ENCODE measurements at places on chromosomes 2 and 18.

DNA sequence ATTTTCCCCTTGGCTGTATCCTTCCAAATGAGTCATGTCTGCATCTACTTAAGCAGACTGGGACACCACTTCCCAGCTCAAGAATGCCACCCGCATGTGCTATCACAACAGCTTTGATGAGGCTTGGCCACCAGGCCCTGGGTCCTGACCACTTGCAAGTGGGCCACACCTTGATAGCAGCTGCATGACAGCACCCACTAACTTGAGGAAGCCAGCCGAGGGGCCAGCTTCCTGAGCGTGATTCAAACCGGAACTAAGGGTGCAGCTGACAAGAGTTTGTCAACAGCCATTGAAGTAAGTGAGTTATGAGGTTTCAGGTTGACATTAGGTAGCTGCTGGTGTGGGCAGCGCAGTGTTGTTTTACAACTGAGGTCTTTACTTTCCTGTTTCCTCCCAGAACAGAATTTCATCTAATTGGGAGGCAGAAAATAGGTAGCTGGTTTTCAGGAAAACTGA lies 54.4 kb downstream of the EPHA4 start:
- DNase-seq = peak; percentile 82

- no peak for DNase-seq
Observed at GRCh38 chr18:8911408-8912340, 190.8 kb upstream of the NDUFV2 start.

DNA sequence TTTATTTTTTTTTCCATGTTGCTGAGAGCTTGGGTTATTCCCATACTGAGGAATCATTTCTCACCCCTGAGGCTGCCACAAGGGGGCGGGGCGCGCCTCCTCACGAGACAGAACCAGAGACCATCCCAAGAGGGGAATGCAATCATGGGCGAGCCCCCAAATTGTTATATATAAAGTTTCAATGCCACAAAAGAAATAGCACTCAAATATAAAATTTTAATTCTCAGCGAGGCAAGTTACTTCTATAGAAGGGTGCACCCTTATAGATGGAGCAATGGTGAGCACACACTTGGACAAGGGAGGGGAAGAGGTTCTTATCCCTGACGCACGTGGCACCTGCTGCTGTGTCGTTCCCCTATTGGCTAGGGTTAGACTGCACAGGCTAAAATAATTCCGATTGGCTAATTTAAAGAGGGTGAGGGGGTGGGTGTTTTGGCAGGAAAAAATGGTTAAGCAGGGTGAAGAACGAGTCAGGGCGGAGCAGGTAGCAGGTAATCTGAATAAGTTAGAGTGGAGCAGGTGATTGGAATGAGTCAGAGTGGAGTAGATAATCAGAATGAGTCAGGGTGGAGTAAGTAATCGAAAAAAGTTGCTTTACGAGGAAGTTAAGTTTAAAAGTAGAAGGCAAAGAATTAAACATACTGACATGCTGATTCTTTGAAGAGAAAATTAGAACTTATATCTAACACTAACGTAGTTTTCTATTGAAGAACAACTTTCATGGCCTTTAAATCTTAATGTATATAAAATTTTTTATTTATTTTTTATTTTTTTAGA lies 177.5 kb downstream of the MTCL1 start:
- DNase-seq = no peak

DNA sequence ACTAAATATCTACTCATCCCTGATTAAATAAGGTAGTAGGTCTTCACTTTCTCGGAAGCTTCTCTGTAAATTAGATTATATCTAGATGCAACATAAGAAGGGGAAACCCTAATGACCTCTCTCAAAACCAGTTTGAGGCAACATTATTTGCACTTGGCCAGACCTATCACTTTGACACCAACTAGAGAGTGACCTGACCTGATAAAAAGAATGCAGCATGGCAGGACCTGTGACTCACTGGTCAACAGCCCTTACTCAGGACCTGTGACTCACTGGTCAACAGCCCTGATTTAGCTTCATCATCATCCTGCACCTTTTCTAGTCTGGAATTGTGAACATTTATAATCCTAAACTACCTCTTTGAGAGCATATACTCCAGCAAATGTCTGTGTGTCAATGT lies 1957.7 kb upstream of the CELF4 start:
- DNase-seq = no peak

GRCh38 chr2:133817680-133818566 lies 249.7 kb upstream of the NCKAP5 start:
- no peak for DNase-seq

GRCh38 chr18:36189486-36189885 lies 2.2 kb downstream of the MOCOS start:
- no peak for DNase-seq

DNA sequence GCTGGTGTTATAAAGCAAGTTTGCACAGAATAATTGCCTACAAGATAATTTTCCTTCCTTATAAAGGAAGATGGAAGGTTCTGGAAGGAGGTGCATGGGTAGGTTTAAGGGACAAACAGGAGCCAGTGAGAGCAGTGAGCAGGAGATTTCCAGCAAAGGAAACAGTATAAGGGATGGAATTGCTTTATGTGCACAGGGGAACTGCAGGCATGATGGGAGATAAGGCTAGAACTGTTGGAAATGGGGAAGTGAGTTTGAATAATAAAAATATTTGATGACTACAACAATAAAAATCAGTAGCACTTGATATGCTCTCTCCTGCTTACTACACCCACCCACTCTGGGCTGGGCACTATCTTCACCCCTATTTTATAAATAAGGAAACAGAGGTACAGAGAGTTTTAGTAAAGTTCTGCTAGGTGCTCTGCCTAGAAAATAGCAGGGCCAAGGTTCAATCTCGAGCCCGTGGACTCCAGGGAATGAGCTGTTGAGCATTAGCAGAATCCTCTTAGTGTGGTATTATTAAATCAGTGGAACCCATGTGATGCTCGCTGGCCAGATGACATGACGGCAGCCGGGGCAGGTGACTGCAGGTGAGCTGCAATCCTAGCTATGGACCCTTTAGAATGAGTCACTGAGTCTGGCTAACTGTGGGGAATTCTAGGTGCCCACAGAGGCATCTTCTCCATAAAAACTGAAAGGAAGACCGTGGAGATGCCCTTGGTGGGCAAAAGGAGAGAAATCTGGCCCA lies 302.5 kb downstream of the PIEZO2 start:
- DNase-seq = no peak

DNA sequence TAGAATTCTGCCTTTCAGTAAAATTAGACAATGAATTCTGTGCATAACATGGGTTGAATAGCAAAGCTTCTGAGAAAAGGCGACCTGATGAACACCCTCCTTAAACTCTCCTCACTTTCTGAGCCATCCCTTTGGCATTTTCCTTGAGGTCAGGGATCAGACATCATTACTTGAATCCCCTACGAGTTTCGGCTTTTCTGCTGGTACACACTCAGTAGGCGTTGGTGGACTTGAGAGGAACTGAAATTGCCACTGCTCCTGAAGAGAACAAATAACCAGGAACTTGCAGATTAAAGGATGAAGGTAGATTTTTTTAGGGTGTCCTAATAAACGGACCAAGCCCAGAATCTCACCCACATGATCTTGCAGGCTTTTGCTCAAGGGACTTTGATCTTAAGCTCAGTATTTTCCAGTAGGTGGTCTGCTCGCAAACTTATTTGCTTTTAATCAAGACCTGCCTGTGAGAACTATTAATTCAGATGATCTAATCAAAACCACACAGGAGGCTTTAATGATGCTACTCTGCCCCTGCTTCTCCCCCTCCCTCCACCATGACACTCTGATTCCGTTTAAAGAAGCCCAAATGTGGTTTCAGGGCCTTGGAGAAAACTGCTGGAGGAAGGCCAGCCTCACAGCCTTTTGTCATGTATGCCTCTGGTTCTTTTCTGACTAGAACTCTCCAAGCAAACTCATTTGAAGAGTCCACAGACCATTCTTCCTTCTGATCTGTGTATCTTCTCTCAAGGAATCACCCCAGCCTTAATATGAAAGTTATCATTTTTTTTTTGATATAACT lies 124.9 kb downstream of the PRKCE start:
- DNase-seq = no peak

- peak; percentile 88 for DNase-seq
Observed at GRCh38 chr2:33475224-33476130, 972 bp upstream of the RASGRP3 start.

GRCh38 chr2:236747426-236747825 lies 177.8 kb downstream of the ACKR3 start:
- DNase-seq = no peak

GRCh38 chr2:19176977-19177376 lies 181.4 kb downstream of the OSR1 start:
- no peak for DNase-seq

DNA sequence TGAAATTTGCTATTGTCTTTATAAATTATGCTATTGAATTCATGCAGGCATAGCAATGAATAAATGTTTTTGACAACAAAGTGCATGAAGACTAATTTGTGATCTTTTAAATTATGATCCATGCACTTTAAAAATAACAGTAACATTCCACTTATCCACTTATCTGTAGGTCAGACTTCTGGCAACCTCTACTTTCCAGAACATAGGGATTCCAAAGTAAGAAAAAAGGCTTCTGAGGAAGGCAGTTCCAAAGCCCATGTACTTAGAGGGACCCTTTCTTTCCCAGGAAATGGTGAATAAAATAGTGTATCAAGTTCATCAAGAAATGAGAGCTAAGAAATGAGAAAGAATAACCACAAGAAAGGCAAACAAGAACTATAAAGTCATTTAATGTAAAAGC lies 58.3 kb downstream of the VIL1 start:
- DNase-seq = no peak

DNA sequence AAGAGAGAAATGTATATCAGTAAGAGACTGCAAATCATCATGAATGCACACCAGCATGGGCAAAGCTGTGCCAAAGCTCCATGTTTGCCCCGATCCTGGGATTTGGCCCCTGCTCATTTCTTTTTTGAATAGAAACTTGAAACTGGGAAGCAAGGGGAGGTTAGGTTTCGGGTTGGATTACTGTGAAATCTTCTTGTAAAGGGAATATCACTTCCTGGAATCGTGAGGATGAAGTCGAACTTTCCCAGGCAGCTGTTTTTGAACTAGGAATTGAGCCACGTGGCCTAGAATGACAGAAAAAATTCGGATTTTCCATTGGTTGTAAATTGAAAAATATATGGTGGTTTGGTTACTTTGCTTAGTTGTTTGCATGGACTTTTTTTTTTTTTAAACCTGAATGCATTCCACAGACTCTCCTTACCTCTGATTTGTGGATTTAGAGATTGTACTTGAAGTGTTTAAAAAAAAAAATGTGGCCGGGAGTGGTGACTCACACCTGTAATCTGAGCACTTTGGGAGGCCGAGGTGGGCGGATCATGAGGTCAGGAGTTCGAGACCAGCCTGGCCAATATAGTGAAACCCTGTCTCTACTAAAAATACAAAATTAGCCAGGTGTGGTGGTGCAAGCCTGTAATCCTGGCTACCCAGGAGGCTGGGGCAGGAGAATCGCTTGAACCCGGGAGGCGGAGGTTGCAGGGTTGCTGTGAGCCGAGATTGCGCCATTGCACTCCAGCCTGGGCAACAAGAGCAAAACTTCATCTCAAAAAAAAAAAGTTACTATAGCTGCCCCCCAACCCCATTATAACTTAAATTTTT lies 32.1 kb downstream of the GRHL1 start:
- DNase-seq = no peak

- DNase-seq = peak; percentile 36
Observed at GRCh38 chr2:143686585-143687164, 557.5 kb downstream of the ARHGAP15 start.

DNA sequence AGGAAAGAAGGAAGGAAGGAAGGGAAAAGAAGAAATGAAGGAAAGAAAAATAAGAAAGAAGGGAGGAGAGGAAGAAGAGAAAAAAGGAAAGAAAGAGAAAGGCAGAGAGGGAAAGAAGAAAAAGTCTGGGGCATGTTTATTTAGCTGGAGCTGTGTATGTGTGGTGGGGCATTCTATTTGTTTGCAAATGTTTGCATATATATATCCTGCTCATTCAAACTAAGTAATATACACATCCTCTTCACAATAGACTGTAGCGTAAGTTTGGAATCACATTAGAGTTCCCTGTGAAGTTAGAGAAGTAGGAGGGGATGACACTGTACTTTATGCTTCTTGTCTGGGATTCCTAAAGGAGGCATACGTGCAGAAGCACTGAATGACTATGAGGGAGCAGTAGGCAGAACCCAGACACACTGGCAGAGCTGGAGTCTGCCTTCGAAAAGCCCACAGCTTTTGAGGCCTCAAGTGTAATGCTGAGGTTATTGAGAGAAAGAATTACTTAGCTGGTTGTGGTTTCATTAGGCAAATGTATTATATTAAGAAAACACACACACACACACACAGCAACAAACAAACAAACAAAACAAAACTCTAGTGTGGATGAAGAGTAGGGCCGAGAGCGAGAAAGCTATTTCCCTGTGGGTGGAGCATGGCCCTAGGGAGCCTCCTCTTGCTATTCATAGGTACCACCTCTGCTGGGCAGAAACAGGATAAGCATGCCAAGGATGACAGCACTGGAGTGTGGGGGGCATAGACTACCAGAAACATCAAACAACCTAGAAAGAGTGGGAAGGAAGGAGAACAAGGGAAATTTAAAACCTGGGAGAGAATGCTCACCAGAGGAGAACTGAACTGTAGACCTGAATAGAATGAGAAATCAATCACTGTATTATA lies 905.1 kb upstream of the NXPH2 start:
- no peak for DNase-seq

- no peak for DNase-seq
Observed at GRCh38 chr2:233413046-233413445, 58.8 kb downstream of the DGKD start.

DNA sequence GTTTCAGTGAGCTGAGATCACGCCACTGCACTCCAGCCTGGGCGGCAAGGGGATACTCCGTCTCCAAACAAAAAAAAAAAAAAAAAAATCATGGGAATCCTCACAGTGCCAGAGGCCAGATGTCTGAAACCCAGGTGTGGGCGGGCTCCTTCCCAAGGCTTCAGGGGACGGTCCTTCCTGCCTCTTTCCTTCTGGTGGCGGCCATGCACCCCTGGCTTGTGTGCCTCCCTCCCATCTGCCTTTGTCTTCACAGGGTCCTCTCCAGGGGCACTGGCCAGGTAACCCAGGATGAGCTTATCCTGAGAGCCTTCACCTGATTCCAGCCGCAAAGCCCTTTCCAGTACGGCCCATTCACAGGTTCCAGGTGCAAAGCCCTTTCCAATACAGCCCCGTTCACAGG lies 40.9 kb upstream of the GPC1 start:
- DNase-seq = no peak

DNA sequence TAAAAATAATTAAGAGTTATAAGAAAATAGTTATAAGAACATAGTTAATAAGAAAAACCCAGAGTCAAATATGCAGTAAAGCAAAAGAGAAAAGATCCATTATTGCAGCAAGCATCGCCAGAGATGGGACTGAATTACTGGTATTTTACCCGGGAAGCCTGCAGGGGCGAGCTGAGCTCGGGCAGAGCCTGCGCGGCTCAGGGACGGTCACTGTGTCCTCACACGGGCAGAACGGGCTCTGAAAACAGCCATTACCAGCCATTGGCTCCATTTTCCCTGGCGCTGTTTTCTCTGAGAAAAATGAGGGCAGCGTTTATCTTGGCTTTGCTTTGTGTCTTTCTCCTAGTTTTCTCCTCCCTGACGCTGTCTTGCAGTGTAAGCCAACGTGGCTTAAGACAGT lies 95.3 kb upstream of the ALKAL2 start:
- no peak for DNase-seq
